ENCODE measurements at places on chromosomes 5 and 9.

GRCh38 chr5:122083535-122083934 is 5.5 kb upstream of the LOX start:
- DNase-seq: no peak

DNA sequence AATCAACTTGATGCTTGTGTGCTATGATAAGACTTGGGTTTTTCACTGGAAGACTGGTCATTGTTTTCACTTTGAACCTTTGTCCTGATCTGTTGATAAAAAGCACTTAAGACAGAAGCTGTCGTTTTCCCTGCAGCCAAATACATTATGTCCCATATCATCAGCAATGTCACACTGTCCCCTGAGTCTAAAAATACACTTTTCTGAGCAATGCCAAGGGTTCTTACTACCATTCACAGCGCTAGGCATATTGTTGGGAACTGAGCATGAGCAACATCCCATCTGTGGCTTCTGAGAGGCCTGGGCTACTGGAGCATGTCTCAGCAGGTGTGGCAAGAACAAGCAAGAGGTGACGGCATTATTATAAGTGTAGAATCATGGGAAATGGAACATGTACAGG is 81.8 kb downstream of the SEMA6A start:
- no peak for DNase-seq

DNA sequence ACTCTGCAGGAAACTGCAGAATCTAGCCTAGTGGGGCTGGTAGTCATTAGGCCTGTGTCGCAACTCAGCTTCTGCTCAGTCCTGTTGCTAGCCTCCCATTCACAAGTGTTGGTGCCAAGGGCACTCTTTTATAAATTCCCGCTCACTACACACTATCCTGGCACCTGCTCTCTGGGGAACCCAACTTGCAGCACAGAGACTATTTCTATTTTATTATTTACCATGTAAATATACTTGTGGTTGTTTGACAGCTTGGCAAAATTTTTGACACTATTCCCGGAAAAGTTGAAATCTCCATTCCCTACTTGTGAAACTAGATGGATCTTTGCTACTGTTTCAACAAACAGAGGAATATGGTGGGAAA is 20.4 kb upstream of the SMC2 start:
- no peak for DNase-seq

- no peak for DNase-seq
These were observed 78.3 kb upstream of the LIFR start for GRCh38 chr5:38634568-38635369.

- DNase-seq: no peak
These were observed 942 bp downstream of the DCANP1 start for GRCh38 chr5:135446206-135446605.

DNA sequence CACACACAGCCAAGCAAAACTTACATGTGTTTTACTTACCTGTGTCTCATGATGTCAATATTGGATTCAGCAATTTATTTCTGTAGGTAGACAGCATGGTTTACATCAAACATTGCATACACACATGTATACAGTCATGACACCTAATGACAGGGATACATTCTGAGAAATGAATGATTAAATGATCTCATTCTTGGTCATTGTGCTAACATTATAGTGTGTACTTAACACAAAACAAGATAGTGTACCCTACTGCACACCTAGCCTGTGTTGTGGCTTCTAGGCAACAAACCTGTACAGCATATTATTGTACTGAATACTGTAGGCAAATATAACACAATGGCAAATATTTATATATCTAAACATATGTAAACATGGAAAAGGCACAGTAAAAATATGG is 28.0 kb downstream of the ISOC1 start:
- no peak for DNase-seq

DNA sequence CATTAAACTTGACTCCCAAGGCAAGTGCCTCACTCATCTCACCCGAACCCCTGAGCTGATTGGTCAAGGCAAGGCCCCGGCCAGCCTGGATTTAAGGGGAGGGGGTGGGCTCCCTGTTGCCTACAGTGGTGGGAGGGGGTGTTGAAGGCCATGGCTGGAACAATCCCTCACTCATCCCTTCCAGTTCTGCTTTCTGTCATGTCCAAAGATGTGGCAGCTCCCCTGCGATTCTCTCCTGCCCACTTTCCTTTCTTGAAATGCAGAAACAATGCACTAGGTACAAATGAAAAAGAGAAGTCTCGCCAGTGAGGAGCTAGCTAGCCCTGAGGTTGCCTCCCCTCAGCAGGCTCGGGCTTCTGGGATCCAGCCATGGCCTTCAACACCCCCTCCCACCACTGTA is 240.9 kb downstream of the SYK start:
- DNase-seq: no peak
